ENCODE measurements at places on chromosomes 7 and 10. TPM values are rescaled to one million over a fixed set of nuclear protein-coding genes. Genes with fewer than 3 reads are reported as not detected.

DEPP1 gene
- 97.3 TPM for total RNA-seq

UFSP1 gene
- total RNA-seq = 4.0 TPM

LGI1 gene
- not detected for total RNA-seq

SFTPA2 gene
- not detected for total RNA-seq

TRIL gene
- total RNA-seq = 0.17 TPM

GIMAP5 gene
- total RNA-seq = not detected
